ENCODE measurements at places on chromosomes 5 and 9. TPM values are rescaled to one million over a fixed set of nuclear protein-coding genes. Genes with fewer than 3 reads are reported as not detected.
A peak's percentile ranks its signal among the peaks of the same experiment; 100 is the strongest.

Gene CCNO
- not detected for total RNA-seq

DNA sequence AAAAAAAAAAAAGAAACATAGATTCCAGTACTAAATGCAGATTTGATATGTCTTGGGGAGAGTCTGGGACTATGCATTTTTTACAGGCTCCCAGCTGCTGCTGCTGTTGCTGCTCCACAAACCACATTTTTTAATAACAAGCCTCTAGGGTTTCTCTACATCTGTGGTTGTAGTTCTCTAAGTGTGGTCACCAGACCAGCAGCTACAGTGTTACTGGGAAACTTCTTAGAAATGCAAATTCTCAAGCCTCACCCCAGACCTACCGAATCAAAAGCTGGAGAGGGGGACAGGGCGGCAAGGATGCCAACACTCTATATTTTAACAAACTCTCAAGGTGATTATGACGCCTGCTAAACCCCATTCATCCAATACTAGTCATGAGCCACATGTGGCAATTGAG is 293.4 kb upstream of the PTGER4 start:
- DNase-seq, result no peak

- no peak for DNase-seq
These were observed 181.1 kb upstream of the SPEF2 start for GRCh38 chr5:35436400-35437057.

- no peak for DNase-seq
These were observed 61.8 kb upstream of the ZBTB43 start for GRCh38 chr9:126743041-126743440.

Gene ABCA1
- total RNA-seq, result 13.0 TPM

DNA sequence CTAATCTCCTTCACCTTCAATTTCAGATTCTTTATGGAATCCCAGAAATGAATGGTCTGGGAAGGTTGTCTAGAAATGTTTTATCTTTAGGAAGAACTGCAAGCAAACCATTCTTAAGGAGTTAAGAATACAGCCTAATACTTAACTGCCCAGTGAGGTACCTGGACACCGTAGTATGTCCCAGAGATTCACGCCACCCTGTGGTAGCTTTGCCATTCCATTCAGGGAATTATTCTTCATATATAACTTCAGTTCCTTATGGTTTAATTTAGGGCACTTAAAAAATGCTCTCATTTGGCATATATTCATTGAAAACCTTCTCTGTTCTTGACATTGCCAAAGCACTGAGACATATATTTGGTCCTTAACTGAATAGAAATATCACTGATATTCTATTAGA is 49.7 kb downstream of the ACTBL2 start:
- DNase-seq, result no peak

Gene GADD45G
- 54.0 TPM for total RNA-seq

Gene CTNND2
- 5.4 TPM for total RNA-seq

- DNase-seq, result no peak
These were observed 28.5 kb downstream of the RHOBTB3 start for GRCh38 chr5:95759634-95760033.

DNA sequence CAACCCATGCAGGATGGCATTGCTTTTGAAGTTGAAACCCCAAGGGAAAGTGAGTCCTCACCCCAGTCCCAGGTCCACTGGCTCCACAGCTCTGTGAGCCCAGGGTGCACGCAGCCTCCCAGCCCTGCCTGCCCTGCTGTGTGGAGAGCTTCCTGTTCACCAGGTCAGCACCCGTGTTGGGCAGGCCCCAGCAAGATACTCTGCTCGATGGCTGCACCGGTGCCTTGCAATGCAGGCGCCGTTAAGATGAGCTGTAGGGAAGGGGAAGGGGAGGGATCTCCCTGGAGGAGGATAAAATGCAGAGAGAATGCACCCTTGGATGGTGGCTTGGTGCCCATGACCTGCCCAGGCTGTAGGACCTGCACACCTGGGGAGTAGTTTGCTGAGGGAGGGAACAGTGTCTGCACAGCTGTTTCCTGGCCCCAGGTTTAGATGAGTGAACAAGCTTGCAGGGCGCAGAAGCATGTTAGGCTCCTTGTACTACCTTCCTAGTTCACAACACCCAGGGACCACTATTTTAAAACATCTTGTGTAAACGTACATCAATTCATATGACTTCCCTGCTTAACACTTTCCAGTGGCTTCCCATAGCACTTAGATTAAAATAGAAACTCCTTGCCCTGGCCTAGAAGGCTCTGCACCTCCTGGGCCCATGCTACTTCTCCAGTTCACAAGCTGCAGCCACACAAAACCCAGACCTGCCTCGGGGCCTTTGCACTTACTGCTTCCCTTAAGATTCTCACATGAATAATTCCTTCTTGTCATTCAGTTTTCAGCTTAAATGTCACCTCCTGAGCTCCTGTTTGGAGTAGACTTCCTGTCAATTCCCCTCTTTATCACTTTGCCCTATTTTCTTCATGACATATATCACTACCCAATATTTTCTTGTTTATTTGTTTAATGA is 19.6 kb downstream of the FAT2 start:
- DNase-seq, result no peak

Gene TPRN
- 21.7 TPM for total RNA-seq

GRCh38 chr9:101591787-101592446 is 2.9 kb downstream of the PPP3R2 start:
- DNase-seq, result no peak

DNA sequence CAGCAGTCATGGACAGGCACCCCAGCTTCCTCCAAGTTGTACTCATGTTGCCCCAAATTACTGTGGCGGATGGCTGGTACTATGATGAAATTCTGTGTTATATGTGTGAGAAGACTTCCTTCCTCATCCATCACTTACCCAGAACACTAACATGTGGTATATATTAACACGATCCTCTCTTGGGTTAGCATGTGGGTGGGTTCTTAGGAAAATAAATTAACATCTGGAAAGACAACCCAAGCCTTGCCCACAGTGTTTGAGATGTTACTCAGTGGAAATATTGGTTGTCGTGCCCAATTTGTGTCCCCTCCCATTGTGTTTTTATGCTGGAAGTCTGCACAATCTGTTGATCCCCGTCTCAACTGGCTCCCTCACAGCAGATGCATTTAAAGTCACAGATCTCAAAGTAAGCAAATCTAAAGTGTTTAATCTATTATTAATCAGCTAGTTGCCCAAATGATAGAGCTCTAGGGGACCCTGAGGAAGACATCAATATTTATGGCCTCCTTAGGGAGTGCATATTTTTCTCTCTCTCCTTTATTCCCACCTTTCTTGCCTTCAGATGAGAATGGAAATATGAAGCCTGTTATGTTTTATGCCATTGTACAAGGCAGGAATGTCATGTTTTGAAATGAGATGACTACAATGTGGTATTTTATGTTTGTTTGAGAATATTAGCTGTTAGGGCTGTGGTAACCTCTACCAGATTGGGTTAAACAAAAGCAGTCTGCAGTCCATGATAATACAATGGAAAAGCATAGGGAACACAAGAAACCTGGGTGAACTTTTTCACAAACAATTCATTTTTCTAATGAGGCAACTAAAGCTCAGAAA is 93.9 kb downstream of the GRIA1 start:
- DNase-seq, result no peak

GRCh38 chr9:74236857-74237256 is 260.3 kb upstream of the RORB start:
- no peak for DNase-seq

GRCh38 chr9:7961076-7961475 is 161.5 kb upstream of the DMAC1 start:
- no peak for DNase-seq

Gene BAAT
- not detected for total RNA-seq

Gene C5orf58
- not detected for total RNA-seq

DNA sequence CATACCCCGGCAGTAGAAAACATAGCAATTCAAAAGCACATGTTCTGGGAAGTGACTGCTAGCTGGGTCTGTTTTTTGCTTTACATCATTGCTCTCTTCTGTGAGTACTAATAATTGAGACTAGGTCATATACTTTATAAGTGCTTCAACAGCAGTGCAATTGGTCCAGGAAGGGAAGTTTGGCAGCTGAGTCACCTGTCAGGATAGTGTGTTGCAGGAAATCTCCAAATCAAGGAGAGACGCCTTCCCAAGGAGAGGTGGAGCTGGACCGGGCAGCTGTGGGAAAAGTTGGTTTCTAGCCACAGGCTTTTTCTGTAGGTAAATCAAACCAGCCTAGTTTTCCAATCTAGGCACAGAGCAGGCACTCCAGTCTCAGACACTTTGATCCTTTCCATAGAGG is 330.1 kb downstream of the ENC1 start:
- no peak for DNase-seq

- peak; percentile 89 for DNase-seq
These were observed 813 bp downstream of the HNRNPK start for GRCh38 chr9:83978992-83979811.

GRCh38 chr5:126852091-126852571 is 75.2 kb downstream of the LMNB1 start:
- DNase-seq, result no peak

Gene CAMK2A
- total RNA-seq, result 16.6 TPM

- no peak for DNase-seq
These were observed 1.2 kb downstream of the GRIN3A start for GRCh38 chr9:101737165-101737704.

DNA sequence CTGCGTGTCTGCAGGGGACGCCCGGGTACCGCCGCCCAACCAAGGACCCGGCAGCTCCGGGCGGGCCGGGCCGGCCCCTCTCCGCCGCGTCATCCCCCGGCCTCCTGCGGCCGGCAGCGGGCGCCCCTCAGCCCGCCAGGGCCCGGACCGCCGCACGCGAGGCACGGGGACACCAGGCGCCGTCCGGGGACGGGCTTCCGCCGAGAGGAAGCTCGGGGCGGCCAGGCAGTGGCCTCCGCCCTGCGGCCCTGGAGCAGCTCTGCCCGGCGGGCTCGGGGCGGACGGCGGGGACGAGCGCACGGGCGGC is 373 bp downstream of the FBXW5 start:
- no peak for DNase-seq

Gene OGN
- total RNA-seq, result 8.1 TPM

GRCh38 chr5:1383344-1383743 is 38.4 kb upstream of the CLPTM1L start:
- no peak for DNase-seq

DNA sequence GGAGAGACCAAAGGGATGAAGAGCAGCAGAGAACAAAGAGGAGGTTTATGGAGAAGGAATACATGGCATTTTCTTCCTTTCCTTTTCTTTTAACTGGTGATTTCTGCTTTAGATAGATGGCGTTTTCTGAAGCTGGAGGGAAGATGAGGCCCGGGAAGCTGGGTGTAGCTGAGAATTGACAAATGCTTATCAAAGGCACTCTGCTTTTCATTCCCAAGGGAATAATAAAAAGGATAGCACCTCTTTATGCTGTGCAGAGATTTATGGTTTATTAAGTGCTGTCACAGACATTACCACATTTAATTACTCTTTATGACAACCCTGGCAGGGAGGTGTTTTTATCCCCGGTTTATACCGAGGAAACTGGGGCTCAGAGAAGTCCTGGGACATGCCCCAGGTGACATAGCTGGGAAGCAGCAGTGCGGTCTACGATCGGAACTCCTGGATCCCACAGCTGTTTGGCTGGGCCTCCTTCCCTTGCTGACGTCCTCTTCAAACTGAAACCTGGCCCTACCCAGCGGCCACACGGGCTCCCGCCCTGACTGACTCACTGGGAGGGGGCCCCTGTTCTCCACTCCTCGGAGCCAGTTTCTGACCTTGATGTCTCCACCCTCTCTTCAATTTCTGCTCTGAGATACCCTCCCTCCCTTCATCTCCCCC is 8.2 kb upstream of the EPB41L4B start:
- peak; percentile 54 for DNase-seq

DNA sequence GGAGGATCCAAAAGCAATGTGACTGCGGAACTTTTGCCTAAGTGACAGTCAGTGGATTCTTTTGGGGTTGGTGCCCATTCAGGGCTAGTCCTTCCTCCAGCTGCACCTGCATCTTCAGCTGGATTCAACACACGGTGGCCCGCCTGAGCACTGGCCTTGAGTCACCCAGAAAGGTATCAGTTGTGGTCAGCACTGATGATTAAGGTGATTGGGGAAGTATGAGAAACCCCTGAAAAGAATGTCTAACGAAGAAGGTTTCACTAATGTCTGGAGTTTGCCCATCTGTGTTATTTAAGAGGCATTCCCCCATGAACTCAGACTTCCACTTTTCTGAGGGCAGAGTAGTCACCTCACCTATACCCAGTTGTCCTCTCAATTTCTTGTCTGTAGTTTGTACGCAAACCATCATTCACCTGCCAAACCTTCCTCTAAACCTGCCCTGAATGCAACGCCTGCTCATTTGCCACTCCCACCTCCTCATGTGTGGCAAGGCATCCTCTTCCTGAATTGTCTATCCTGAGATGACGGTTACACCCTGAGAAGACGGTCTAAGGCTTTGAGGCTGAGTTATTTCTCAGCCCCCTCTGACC is 27.2 kb downstream of the CSF2 start:
- no peak for DNase-seq

- no peak for DNase-seq
These were observed 46.7 kb upstream of the TMC1 start for GRCh38 chr9:72474676-72475075.

- no peak for DNase-seq
These were observed 12.3 kb downstream of the GPBP1 start for GRCh38 chr5:57186194-57186593.

DNA sequence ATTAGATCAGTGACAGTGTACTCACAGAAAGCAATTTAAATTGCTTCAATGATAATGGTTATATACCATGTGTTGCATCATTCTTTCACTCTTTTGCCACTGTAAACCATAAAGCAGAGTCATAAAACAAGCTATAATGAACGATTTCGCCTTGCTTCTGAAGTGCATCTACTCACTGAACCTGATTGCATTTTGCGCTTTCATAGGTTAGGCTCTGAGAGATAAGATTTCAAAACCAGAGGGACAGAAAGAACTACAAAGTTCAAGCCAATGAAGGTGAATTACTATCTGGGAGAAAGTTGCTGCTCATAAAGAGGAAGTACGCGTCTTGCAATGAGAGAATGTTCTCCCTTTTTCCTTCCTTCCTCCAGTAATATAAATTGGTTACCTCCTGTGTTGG is 412.7 kb downstream of the CETN3 start:
- DNase-seq, result no peak

Gene PCDHA1
- total RNA-seq, result not detected

- no peak for DNase-seq
These were observed 8.5 kb upstream of the GSN start for GRCh38 chr9:121259498-121259897.

DNA sequence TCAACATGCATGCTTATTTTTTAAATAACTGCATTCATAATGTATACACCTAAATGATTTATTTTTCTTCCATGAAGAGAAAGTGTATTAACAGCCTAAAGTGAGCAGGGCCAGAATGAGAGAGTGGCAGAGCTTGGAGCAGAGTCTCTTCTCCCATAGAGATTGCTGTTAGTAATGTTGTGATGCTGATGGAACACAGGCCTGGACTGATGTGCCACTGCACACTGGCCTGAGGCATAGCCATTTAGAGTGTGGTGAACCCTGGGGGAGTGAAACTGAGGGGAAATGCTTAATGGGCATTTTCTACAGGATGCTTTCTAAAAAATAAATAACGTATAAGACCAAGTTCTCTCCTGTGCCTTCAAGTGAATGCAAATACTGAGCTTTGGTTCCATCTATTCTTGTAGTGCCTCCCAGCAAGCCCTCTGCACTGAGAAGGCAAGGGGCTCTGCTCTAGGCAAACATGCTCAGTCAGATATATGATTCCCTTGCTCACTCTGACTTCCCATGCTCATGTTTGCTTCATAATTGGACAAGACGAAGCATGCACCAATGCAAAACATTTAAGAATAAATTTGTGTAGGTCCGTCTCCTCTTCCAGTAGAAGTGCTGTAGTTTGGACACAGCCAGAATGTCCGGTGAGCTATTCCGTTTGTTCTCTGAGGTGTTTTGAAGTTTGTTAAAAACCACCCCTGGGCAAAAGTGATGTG is 185.7 kb downstream of the PBX3 start:
- DNase-seq, result no peak

Gene GABBR2
- 0.62 TPM for total RNA-seq

GRCh38 chr9:72444435-72444834 is 77.0 kb upstream of the TMC1 start:
- no peak for DNase-seq

All from left ventricle myocardium superior (tissue), 1 donor.